ENCODE measurements at places on chromosomes 7 and 10.

DNA sequence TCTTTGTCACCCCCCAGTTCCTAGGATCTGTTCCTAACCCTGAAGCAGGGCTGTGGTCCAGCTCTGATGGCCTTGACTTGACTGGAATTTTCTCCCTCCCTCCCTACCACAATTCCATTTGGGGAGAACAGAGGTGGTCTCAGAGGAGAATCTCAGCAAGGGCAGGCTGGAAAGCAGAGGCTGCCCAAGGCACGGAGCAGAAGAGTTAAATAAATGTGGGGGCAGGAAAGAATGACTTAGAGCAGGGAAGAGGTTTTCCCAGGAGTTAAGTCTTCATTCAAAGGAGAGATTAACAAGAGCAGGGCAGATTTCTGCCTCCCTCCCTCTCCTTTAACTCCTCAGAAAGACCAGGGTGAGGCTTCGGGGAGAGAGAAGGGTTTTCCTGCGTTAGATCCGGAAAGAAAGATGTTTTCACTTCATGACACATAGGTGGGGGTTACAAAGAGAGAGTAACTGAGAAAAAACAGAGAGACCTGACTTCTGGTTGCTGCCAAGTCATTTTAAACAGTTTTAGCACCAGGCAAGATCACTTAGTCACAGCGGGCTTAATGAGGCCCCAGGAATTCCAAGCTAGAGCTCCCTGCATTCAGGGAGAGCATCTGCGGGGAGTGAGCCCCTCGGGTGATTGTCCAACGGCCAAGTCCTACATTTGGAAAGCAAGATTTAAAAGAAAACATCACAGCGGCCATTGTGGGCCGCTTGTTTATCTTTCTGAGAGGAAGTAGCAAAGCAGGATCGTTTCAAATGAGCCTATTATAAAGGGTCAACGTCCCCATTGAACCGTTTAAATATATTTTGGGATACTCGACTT lies 78.7 kb downstream of the ARHGAP22 start:
- peak; percentile 96 for DNase-seq

DNA sequence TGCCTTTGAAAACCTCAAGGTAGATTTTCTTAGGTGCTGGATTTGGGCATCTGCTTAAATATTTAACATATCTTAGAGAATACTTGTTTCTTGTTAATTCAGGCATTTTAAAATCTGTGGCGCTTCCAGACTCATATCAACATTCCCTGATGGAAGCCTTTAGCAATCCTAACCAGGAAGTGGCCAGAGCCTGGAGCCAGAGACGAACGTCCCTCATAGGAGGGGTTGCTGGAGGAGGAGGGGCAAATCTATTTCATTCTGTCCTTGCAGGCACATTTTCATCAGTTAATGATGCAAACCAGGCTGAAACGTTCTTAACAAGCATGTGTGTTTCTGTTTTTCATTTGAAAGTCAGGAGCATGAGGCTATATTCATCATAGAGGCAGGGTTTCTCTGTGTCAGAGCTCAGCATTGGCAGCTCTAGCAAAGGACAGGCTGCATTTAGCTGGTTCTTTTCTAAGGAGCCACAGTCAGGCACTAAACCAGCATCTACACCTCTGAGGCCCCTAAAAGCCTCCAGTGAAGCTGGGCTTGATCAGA lies 17.8 kb upstream of the IFIT2 start:
- DNase-seq, result no peak

GRCh38 chr10:49612513-49613164 lies 1.2 kb upstream of the CHAT start:
- peak; percentile 71 for DNase-seq

- DNase-seq, result no peak
These were observed 251.3 kb upstream of the CHRM2 start for GRCh38 chr7:136617176-136617575.

- no peak for DNase-seq
These were observed 30.8 kb downstream of the LSMEM1 start for GRCh38 chr7:112511451-112512202.
